Omental fat pad (tissue), 4 donors: ENCODE measurements at places on chromosomes 4 and X. TPM values are rescaled to one million over a fixed set of nuclear protein-coding genes. Genes with fewer than 3 reads are reported as not detected.

DNA sequence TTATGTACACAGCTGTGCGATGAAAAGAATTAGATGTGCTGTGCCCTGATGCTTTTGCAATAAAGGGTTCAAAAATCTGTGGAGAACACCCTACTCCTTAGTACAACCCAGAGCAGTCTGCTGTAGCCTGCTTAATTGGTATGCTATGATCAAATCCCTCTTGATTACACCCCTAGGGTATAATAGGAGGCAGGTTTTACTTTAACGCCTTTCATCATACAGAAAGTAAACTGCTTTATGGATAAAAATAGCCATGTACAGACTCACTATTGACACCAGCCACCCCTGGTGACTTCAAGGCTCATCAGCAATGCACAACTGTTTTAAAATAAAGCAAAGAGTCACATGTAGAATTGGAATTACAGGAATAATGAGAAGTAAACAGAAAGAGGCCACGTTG is 315.3 kb downstream of the DMD start:
- no peak for DNase-seq

Gene OTUD6A
- total RNA-seq = not detected

Gene FGF13
- total RNA-seq = 10.4 TPM

Gene COL4A5
- total RNA-seq = 29.7 TPM

- no peak for DNase-seq
Measured at GRCh38 chrX:38985375-38985774, 184.1 kb downstream of the MID1IP1 start.

Gene GPM6B
- total RNA-seq = 8.0 TPM

DNA sequence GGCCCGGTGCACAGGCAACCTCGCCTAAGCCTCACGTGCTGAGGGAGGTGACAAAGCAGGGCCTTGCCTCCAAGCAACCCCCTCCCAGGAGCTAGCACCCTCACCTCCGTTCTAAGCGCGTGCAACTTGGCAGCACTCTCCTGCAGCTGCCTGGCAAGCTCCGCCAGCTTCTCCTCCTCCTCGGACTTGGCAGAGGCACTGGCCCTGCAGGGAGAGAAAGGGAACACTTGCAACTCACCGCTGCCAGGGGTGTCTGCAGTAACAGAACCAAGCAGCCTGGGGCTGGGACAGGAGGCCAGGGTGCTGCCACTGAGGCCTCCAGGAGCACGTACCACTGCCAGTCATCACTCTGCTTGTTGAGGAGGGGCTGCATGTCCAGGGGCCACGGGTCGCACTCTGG is 10.3 kb upstream of the TREX2 start:
- no peak for DNase-seq

GRCh38 chr4:761739-762138 is 56.1 kb downstream of the PCGF3 start:
- no peak for DNase-seq

DNA sequence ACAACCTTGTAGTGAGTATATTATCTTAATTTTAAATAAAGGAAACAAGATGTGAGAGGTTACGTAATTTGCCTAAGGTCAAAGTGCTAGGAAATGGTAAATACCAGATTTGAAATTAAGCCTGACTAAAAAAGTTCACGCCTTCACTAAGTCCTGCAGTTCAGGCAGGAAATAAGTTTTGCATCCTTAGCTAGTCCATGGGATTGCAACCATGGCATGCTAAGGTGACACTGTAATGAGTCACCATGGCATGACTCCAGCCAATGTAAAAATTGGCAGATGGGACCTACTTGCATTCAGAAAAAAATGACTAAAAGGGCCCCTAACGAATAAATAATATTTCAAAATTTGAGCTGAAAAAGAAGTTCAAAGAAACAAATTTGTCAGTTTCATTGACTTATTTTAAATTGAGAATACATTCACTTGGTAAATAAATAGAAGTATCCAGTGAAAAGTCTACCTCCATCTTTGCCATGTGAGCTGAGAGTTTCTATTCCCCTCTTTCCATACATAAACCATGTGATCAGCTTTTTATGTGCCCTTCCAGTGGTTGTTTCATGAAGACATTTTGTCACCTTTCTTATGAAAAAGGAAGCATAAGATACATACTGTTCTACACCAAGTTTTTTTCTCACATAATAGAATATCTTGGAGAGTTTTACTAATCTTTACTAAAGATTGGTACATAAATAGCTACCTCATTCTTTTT is 72.4 kb downstream of the ANKRD50 start:
- DNase-seq = no peak

- no peak for DNase-seq
Measured at GRCh38 chrX:12583543-12583942, 207.7 kb upstream of the PRPS2 start.

- no peak for DNase-seq
Measured at GRCh38 chr4:90419124-90419711, 292.0 kb downstream of the CCSER1 start.

GRCh38 chrX:124910611-124911010 is 409.1 kb upstream of the TEX13C start:
- DNase-seq = no peak

DNA sequence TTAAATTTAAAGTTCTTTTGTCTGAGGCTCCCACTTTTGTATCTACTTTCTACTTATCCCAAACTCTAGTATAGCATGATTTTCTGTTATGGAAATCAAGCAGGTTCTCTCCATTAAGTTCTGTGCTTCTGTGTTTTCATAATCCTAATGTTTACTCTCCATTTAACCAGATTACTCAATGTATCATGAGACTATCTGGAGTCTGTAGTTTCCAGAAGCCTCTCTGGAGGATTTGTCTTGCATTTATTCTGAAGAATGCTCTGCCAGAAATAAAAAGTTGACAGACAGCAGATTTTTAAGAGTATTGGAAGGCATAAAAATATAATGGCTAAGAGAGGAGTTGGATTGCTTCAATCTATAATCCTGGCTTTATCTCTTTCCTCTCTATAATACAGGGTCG is 39.2 kb upstream of the PLS3 start:
- no peak for DNase-seq

DNA sequence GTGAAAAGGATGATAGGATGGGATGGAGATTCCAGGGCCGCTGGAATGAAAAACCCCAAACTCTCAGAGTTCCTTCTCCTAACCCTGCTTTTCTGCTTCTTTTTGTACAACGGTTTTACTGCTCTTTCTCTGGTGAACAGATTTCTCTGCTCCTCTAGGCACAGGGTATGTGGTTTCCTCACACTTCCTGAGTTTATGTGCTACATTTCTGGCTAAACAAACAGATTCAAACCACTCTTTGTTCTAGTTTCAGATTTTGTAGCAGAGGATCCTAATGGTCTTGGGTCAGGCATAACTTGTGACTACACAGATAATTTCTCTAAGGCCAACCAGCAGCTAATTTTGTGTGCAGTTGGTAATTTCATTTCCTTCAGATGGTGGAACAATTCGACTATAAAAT is 52.6 kb downstream of the OSTC start:
- DNase-seq = no peak

GRCh38 chr4:183094393-183095198 is 4.5 kb upstream of the WWC2 start:
- DNase-seq = no peak

GRCh38 chr4:38930204-38930603 is 62.6 kb downstream of the FAM114A1 start:
- DNase-seq = no peak

Gene ABCE1
- 91.1 TPM for total RNA-seq

DNA sequence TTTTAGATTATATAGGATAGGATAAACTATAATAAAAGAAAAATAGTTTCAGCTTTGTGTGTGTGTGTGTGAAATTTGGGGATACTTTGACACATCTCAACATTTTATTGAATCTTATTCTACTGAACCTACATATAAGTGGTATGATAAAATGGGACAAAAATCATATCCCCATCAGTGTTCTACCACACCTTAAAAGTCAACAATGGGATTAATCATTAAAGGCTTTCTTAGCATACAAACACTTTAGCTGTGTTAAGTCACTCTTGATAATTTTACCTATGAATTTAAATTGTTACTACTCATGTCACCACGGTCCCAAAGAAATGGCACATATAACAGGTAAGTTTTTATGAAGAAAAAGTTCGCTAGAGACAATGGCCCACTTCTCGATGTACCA is 37.7 kb upstream of the LRBA start:
- DNase-seq = no peak

Gene SHROOM3
- total RNA-seq = 3.7 TPM

DNA sequence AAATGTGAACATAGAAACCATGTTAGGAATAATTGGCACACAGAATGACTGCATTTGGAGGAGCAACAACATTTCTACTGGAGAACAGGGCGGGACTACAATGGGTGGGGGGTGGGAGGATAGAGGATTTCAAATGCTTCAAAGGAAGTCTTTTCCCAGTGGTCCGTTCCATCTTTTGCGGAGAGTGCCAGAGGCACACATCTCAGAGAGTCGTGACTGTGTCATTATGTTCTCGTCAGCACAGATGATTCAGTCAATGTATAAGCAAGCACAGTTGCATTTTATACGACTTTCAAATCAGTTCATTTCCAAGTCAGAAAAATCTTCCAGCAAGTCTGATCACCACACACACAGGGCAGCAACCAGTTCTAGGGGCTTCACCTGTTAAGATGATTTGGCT is 22.7 kb upstream of the GPR50 start:
- DNase-seq = no peak

DNA sequence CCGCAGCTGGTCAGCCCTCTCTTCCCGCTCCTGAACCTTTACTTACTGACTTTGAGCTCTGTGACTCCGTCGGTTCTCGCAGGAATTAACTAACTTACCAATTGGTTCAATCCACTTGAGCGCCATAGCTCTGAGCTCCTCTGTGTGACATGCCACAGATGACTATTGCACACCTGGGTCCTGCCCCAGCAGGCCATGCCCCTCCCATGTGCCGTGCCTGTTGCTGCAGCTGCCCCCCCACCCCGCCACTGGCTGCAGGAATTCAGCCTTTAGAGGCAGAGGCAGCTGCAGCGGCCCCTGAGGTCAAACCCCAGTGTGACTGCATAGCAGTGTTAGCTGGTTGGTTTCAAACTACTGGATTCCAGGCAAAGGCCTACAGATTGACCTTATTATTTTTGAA is 70.6 kb downstream of the MTMR1 start:
- no peak for DNase-seq

- no peak for DNase-seq
Measured at GRCh38 chr4:113881256-113881655, 98.2 kb downstream of the ARSJ start.

Gene FMR1NB
- not detected for total RNA-seq

GRCh38 chr4:25440478-25441030 is 63.5 kb downstream of the ANAPC4 start:
- no peak for DNase-seq
